Karpas-422 (cell line): ENCODE measurements at places on chromosomes 12 and 14.

- H3K27ac ChIP-seq = no peak overlapping the region
- H3K4me3 ChIP-seq = no peak overlapping the region
- H3K4me1 ChIP-seq = peaks cover 6% of the 10 kb centered on the region
- no peaks in the 10 kb centered on the region for H3K27me3 ChIP-seq
- DNase-seq = no peak
These were observed 5.9 kb upstream of the ASB8 start for GRCh38 chr12:48163150-48163747.

- peak; percentile 44 for DNase-seq
- no peaks in the 10 kb centered on the region for H3K36me3 ChIP-seq
- 0 out of 2 replicates have a peak, but pooled peaks cover 3% of the 10 kb centered on the region for H3K4me1 ChIP-seq
- no peaks in the 10 kb centered on the region for H3K27me3 ChIP-seq
- H3K27ac ChIP-seq = no peak overlapping the region
- H3K4me3 ChIP-seq = no peak overlapping the region
These were observed 184.8 kb upstream of the RPH3A start for GRCh38 chr12:112606611-112607365.

DNA sequence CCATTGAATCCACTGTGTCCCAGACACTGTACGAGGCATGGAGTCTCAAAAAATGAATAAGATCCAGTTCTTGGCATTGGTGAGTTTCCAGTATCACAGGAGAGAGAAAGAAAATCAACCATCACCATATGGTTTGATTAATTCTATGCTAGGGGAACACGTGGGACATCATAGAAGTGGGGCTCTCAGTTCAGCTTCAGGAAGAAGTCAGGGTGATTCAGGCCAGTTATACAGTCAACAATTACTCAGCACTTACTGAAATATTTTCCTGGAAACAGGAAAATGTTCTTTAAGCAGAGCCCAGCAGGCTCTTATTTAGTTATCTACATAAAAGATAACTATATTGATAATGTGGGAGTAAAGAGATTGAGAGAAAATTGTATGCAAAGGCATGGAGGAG, 407.2 kb downstream of the NOVA1 start:
- no peaks in the 10 kb centered on the region for H3K27me3 ChIP-seq
- no peaks in the 10 kb centered on the region for H3K4me1 ChIP-seq
- no peaks in the 10 kb centered on the region for H3K36me3 ChIP-seq
- no peak overlapping the region for H3K27ac ChIP-seq
- no peak for DNase-seq

DNA sequence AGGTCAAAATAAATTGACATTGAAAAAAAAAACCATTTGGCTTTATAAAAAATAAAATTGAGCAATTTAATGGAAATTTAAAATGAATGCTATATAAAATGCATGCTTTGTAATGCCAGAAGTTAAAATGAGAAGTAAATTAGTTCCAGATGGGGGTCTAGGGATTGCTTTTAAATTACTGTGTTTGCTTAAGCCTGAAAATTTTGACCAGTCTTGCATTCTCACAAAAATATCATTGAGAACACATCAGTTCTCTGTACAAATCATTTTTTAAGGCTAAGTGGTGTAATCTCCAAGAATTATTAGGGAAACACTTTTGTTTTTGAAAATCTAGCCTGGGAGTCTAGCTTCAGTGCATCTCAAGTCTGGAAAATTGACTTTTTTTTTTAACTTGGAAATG, 90.7 kb downstream of the RERG start:
- H3K4me3 ChIP-seq = no peak overlapping the region
- H3K36me3 ChIP-seq = no peaks in the 10 kb centered on the region
- H3K4me1 ChIP-seq = no peaks in the 10 kb centered on the region
- no peaks in the 10 kb centered on the region for H3K27me3 ChIP-seq
- no peak for DNase-seq
- no peak overlapping the region for H3K27ac ChIP-seq

DNA sequence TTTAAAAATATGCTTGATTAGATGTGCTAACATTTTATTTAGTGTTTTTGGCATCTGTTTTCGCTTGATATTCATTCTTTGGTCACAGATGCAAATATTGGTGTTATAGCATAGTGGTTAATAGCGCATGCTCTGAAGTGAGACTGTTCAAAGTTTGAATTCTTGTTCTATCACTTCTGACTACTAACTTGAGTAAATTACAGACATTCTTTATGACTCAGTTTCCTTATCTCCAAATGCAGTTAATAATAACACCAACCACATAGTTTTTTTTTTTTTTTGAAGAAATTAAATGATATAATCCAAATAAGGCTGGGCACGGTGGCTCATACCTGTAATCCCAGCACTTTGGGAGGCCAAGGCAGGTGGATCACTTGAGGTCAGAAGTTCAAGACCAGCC, 81.0 kb downstream of the TMX1 start:
- H3K27ac ChIP-seq = no peak overlapping the region
- no peak overlapping the region for H3K4me3 ChIP-seq
- no peak for DNase-seq
- no peaks in the 10 kb centered on the region for H3K27me3 ChIP-seq
- H3K4me1 ChIP-seq = no peaks in the 10 kb centered on the region
- H3K36me3 ChIP-seq = no peaks in the 10 kb centered on the region

- peak; percentile 84 for DNase-seq
- no peak overlapping the region for H3K4me3 ChIP-seq
- no peaks in the 10 kb centered on the region for H3K4me1 ChIP-seq
These were observed 678.2 kb downstream of the NRXN3 start for GRCh38 chr14:78848234-78848820.

GRCh38 chr12:121494093-121494787, 86.6 kb downstream of the KDM2B start:
- no peaks in the 10 kb centered on the region for H3K36me3 ChIP-seq
- no peaks in the 10 kb centered on the region for H3K27me3 ChIP-seq
- H3K27ac ChIP-seq = no peak overlapping the region
